Left cardiac atrium (tissue), 4 donors: ENCODE measurements at places on chromosomes 16 and 17.

DNA sequence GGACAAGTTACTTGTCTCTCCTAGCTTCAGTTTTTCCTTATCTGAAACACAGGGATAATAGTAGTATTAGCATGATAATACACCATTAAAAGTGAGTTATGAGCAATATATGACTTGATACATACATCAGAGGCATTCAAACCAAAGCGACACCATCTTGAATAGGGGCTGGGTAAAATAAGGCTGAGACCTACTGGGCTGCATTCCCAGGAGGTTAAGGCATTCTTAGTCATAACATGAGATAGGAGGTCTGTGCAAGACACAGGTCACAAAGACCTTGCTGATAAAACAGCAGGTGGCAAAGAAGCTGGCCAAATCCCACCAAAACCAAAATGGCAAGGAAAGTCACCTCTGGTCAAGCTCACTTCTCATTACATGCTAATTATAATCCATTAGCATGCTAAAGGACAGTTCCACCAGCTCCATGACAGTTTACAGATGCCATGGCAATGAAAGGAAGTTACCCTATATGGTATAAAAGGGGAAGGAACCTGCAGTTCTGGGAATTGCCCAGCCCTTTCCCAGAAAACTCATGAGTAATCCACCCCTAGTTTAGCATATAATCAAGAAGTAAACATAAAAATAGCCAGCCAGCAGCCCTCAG is 37.2 kb upstream of the HS3ST3A1 start:
- no peak for DNase-seq

- DNase-seq = no peak
Measured at GRCh38 chr16:25888868-25889267, 197.1 kb downstream of the HS3ST4 start.

DNA sequence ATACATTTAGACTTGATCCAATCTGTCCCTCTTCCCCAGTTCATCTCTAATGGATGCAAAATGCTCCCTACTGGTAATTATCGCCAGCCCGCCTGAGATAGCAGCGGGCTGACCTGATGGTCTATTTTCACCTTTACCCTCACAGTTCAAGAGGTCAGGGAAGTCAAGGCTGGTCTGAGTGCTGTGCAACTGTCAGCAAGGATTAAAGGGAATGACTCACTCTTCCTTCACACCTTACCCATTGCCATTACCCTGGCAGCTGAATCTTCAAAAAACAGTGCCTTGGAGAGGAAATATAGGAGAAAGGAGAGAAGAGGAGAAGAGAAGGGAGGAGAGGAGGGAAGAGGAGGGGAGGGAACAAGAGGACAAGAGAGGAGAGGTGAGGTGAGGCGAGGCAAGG is 36.3 kb downstream of the GRB7 start:
- DNase-seq = no peak

- no peak for DNase-seq
Measured at GRCh38 chr16:78395035-78395434, 295.6 kb downstream of the WWOX start.

DNA sequence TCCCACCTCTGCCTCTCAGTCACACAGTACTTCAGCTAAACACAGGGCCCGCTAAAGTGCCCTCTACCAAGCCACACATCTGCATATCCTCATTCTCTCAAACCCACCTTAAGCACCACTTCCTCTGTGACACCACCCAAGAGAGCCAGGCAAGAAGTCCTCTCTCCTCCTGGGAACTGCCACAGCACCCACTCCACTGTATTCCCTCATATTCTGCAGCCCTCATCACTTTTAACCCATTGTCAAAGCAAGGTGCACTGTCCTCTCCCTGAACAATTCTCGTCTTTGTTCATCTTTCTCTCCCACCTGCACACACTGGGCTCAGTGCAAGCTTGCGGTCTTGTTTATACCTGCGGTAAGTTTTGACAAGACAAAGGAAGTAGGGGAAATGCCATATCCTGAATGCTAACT is 13.6 kb downstream of the CHD9 start:
- DNase-seq = no peak

- no peak for DNase-seq
Measured at GRCh38 chr17:16288860-16289571, 64.3 kb downstream of the CENPV start.

DNA sequence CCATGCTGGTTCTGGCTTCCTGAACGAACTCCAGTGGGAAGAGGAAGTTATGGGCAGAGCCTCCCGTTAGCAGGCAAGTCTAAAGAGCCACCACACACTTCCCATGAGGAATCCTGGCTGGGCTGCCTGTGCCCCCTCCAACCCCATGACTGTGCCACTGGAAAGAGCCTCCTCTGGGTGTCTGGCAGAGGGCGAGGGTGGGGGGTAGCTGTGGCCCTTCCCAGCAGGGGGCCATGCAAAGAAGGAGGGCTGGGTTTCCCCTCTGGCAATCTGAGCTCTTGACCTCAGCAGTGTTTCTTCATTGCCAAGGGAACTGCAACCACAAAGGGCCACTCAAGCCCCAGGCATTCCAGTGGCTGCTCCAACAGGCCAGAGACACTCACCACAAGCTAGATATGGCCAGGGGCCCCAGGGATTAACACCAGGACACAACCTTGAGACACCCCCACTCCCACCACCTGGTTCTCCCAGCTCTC is 1.7 kb upstream of the RRAD start:
- DNase-seq = peak; percentile 66

DNA sequence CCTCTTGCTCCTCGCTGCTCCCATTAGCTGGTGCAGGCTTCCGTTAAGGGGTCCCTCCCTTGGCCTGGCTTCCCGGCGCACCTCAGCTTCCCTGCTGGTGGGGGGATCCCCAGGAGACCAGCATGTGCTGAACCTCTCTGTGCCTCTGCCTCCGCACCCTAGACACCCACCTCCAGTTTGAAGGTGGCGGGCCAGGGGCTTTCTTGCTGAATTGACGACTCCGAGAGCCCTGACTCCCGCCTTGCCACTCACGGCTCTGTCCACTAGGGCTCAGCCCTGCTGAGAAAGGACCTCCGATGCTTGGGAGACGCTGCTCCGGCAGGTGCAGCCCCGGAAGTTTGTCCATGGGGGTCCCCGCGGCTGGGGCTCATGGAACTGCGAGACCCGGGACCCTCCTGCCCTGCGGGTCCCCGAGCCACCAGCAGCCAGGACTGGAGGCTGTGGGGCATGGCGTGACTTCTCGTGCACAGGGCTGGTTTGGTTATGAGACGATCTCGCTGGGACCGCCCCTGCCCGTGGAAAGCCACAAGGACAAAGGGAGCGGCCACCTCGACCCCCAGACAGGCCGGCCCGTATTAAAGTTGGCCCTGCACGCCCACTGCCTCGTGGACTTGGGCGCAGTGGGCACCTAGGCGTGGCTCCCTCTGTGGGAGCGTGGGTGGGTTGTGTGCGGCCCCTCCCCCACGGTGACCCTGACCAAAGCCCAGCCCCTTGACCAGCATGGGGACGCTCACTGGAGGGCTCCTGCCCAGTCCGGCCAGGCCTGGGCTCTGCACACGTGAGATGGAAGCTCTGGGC is 8.1 kb downstream of the CHMP6 start:
- DNase-seq = no peak

DNA sequence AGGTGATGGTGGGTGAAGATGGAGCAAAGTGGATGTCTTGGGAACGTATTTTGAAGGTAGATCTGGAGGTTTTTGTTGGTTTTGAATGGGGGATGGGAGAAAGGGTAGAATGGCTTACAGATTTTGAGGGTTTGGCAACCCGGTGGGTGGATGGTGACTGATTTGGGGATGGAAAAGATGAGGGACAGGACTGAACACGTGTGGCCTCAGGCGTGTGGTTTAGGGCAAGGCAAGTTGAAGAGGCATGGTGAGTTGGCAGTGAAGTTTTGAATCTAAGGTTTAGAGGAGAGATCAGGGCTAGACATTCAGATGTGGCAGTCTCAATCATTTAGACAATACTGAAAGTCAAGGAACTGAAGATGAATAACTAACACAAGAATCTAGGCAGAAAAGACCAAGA is 5.0 kb upstream of the DCTPP1 start:
- no peak for DNase-seq

DNA sequence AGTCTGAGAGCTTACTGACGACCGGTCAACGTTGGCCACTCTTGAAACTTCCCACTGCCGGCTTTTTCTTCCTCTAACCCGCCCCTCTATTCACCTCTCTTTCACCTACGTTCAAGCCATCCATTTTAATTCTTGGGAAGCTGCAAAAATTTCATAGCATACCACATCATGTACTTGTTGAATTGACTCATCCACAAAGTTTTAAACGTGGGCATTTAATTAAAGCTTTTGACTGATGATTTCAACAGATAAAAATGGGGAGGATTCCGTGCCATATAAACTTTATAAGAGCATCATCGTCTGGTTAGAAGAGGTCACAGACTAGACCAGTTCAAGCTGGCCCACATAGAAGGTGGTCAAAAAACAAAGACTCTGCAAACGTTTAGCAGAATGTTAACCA is 22.5 kb downstream of the VPS53 start:
- no peak for DNase-seq

- no peak for DNase-seq
Measured at GRCh38 chr17:2547176-2547575, 35.5 kb upstream of the METTL16 start.

GRCh38 chr16:75446416-75446815 is 13.1 kb upstream of the CFDP1 start:
- no peak for DNase-seq
